Stimulated activated CD8-positive, alpha-beta memory T cell treated with anti-CD3 and anti-CD28 coated beads, Interleukin-12 subunit alpha, Interleukin-12 subunit beta, amount 100 ng/mL, for 1 hour (primary cell): ENCODE measurements at places on chromosomes 11 and 22.

- no peak for DNase-seq
Observed at GRCh38 chr11:114209343-114209742, 86.9 kb upstream of the NNMT start.

DNA sequence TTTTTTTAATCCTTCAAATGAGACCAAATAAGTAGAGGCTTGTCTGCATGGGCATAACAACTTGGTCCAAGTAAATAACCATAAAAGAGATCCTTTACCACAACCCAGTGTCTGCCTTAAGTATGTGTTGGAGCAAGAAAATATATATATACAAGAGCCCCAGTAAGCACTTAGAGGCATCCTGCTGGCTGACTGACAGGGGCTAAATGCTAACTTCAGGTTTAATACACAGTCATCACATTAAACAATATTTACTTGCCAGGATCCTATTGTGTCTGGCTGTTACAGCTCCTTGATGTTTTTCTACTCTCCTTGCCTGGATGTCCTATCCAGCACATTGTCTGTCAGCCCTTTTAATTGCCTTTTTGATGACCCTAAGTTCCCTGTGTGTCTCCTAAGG lies 37.5 kb upstream of the MMP20 start:
- no peak for DNase-seq

- no peak for DNase-seq
Observed at GRCh38 chr11:72326151-72326848, 82.3 kb upstream of the PHOX2A start.

DNA sequence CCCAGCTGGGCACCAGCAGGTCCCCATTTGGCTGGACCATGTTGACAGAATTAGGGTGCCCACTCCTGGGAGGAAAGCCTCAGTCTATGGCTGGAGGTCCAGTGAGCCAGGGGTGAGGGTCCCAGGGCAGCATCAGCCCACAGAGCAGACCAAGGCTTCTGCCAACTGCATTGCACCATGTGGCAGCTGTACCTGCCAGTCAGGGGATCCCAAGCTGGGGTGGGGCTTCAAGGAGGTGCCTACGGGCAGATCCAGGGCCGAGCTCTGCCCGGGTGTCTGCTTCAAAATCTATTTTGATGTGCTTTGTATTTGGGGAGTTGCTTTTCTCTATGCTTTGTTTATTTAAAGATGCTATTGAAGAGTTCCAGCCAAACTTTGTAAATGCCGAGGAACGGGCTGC lies 10.4 kb downstream of the GP1BB start:
- DNase-seq, result no peak

- DNase-seq, result no peak
Observed at GRCh38 chr11:11349870-11350337, 3.1 kb downstream of the CSNK2A3 start.

- DNase-seq, result no peak
Observed at GRCh38 chr11:102729849-102730815, 5.4 kb upstream of the MMP8 start.

- DNase-seq, result no peak
Observed at GRCh38 chr22:28949788-28950187, 66.4 kb downstream of the ZNRF3 start.

GRCh38 chr11:25065746-25066145 lies 568.9 kb downstream of the LUZP2 start:
- DNase-seq, result no peak

DNA sequence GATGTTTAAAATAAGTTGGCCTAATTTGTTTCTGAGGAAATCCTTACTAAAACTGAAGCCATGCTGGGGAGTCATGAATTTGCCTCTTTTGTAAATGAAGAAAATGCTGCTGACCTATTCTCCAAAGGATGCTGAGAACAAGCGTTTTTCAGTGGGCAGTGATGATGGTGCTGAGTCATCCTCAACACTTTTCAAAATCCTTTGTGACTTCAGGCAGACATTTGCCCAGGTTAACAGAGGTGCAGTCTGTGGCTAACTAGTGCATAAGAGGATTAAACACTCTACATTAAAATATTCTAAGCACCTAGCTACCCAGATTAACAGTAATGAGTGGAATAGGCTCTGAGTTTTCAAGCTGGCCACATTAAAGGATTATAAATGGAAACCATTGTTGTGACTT lies 509.0 kb downstream of the DLG2 start:
- DNase-seq, result no peak

GRCh38 chr11:43933226-43933607 lies 9.2 kb upstream of the C11orf96 start:
- no peak for DNase-seq

GRCh38 chr11:131776211-131776610 lies 405.8 kb downstream of the NTM start:
- no peak for DNase-seq

GRCh38 chr11:77042111-77042726 lies 8.0 kb downstream of the B3GNT6 start:
- DNase-seq, result no peak

DNA sequence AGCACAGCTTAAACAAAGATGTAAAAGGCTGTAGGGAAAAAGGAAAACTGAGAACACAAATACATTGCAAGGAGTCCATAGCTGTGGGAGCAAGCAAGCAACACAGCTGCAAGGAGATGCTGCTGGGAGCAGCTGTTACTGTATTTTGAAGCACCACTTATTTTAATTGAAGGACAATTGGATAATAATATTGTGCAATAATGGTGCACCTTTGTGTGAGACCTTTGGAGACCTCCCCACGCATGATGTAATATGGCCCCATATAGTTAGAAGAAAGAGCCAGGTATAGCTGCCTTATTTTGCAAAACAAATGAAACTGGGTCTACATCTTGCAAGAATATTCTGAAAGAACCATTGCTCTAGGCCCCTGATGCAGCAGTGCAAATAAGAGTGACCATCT lies 191.1 kb upstream of the KIRREL3 start:
- no peak for DNase-seq

- no peak for DNase-seq
Observed at GRCh38 chr22:47587361-47587760, 824.9 kb downstream of the TBC1D22A start.

DNA sequence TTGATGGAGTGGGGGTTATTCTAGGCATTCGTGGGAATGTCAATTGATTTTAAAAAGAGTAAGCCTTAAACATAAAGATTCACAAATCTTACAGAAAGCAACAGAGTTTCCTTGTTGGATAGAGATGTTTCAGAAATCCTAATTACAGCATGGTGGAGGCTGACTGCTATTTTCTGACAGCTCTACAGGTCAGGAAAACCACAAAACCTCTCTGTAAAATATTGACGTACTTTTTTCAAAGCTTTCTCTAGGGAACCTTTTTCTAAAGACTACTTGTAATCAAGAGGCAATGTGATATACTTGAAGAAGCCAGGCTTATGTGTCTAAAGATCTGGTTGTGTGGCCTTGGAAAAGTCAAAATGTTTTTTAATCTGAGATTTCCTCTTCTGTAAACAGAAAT lies 9.1 kb upstream of the OR8B8 start:
- DNase-seq, result no peak

DNA sequence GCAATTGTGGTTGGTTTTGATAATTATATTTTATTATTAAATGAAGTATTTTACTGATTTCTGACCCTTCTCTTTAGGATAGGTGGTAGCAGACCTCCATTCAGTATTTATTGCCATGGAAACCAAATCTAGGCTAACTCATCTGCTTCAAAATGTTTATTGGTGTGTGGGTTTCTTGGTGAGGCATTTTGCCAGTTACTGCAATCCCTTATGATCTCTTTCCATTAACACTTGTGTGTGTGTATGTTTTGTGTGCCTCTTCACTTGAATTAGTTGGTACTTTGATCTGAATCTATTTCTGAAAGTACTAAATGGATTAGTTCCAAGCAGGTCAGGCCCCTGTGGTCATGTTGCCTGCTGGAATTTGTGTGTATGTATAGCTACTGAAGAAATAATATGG lies 184.4 kb upstream of the C11orf87 start:
- no peak for DNase-seq

- no peak for DNase-seq
Observed at GRCh38 chr11:32864555-32864954, 28.1 kb upstream of the QSER1 start.

DNA sequence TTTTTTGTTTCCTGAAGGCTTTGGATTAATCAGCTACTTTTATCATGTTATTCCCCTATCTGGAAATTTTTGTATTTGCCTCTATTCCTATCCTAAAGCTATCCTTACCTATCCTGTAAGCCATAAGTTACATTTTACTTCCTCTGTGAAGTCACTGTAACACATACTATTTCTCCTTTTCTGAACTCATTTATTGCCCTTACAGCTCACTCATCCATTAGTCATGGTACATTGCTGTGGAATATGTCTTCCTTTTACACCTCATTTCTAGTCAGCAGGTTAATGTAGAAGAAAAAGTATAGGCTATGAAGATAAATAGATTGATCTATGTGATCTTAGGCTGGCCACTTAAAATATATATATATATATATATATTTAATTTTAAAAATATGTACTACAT lies 28.0 kb downstream of the SWAP70 start:
- DNase-seq, result no peak
